ENCODE measurements at places on chromosomes 4 and X. TPM values are rescaled to one million over a fixed set of nuclear protein-coding genes. Genes with fewer than 3 reads are reported as not detected.

GRCh38 chr4:98639108-98639507 is 19.3 kb downstream of the TSPAN5 start:
- no peak for DNase-seq

GRCh38 chrX:130716781-130717413 is 186.1 kb downstream of the ENOX2 start:
- DNase-seq, result no peak

The ZBED1 gene
- 13.6 TPM for total RNA-seq

The ENPP6 gene
- not detected for total RNA-seq

The OTC gene
- not detected for total RNA-seq

Measured in IMR-90 (cell line).